Uterine smooth muscle cell (primary cell): ENCODE measurements at places on chromosomes 6 and 20. TPM values are rescaled to one million over a fixed set of nuclear protein-coding genes. Genes with fewer than 3 reads are reported as not detected.

The LTA gene
- total RNA-seq = not detected in 2 replicates

The DPPA5 gene
- not detected in 2 replicates for total RNA-seq

The ZFP57 gene
- 0.11 TPM in 1 of 2 replicates, not detected in the other for total RNA-seq

The TCF19 gene
- total RNA-seq = 11.7 and 43.2 TPM in 2 replicates

The TNFRSF21 gene
- 3.5 and 7.9 TPM in 2 replicates for total RNA-seq

The ITPA gene
- total RNA-seq = 35.9 and 39.1 TPM in 2 replicates

The PPP1R3D gene
- 6.4 and 6.6 TPM in 2 replicates for total RNA-seq

The PDYN gene
- not detected in 2 replicates for total RNA-seq

The HMGA1 gene
- 259 and 600 TPM in 2 replicates for total RNA-seq

The ARHGAP18 gene
- total RNA-seq = 45.6 and 90.2 TPM in 2 replicates

The BPIFB2 gene
- not detected in 2 replicates for total RNA-seq

The GNL1 gene
- total RNA-seq = 56.8 and 62.1 TPM in 2 replicates

The FOXS1 gene
- 0.12 TPM in 1 of 2 replicates, not detected in the other for total RNA-seq

The EYA2 gene
- 1.6 and 2.0 TPM in 2 replicates for total RNA-seq

The RNGTT gene
- total RNA-seq = 32.3 and 32.4 TPM in 2 replicates

The NMBR gene
- total RNA-seq = 0.11 and 0.12 TPM in 2 replicates

The CRISP3 gene
- total RNA-seq = not detected in 2 replicates

The TNFRSF6B gene
- 57.4 and 110 TPM in 2 replicates for total RNA-seq

The LPA gene
- not detected in 2 replicates for total RNA-seq

The IL17A gene
- total RNA-seq = not detected in 2 replicates
